Mesothelial cell of epicardium (in vitro differentiated cells): ENCODE measurements at places on chromosomes 7 and 10.

GRCh38 chr10:3811291-3811870 lies 26.4 kb upstream of the KLF6 start:
- DNase-seq, result no peak

DNA sequence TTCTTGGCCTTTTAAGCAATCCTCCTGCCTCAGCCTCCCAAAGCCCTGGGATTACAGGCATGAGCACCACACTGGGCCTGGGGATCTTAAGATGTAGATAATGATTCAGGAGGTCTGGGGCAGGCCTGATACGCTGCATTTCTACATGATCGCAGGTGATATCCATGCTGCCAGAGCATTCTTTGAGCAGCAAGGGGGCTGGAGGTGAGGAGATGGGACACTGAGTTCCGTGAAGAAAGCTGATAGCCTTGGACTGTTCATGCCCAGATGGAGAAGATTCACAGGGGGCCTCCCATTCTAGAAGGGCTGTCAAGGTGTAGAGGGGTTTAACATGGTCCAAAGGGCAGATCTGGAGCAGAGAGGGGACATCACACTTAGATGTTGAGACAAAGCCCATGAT lies 480.3 kb downstream of the RPS24 start:
- no peak for DNase-seq

DNA sequence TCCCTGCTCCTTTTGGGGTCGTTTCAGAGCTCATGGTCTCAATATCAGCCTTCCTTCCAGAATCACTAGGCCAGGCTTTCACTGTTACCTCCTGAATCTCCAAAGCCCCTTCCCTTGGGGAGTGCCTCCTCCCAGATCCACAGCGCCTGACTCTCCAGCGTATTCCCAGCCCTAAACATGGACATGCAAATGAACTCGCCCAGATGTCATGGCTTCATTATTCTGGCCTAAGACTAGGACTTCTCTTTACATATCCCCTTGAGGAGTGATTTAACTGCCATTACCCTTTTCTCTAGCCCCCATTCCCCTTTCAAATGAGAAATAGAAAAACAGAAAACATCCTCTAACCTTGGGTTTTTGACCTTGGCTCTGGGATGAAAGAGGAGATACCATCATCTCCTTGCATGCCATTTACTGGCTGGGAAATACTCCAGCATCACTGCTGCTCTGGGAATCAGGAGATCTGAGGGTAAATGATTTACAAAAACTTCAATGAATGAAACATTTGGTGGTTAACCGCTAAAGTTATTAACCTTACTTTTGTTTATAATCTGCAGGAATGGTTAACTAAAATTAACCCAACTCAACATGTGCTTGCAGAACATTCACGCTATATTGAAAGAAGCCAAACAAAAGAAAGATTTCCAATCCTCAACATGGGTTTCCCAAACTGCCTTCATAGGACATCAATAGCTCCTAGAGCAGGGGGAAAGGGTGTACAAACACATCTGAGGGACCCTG lies 37.0 kb downstream of the FAM171A1 start:
- DNase-seq, result no peak

DNA sequence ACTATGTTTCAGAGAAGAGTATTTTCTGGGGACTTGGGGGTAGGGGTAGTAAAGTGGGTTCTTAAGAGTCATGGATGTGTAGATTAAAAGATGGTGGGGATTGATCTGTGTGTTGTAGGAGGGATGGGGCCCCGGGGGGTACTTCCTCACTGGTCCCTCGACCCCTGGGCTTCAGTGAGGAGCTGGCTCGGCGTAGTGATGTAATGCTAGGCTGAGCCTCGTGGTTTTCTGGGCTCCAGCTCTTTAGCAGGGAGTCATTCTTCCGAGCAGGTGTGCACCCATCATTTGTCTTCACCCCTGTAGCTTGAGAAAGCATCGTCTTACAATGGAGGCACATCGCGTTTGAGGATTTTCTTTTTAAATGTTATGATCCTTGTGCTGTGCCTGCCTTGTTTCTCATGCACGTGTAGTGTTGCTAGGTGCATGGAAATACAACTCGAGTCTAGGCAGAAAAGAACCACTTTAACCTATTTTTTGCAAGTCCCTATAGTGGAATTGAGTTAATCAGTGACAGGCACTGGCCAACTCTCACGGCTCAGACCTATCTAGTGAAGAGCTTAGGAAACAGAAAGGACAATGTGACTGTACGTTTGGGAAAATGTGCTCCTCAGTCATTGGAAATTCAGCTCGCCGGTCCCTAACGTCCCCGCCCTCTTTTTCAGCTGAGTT lies 106.1 kb upstream of the BTBD16 start:
- no peak for DNase-seq

GRCh38 chr7:15485431-15485830 lies 76.4 kb downstream of the AGMO start:
- DNase-seq, result no peak

DNA sequence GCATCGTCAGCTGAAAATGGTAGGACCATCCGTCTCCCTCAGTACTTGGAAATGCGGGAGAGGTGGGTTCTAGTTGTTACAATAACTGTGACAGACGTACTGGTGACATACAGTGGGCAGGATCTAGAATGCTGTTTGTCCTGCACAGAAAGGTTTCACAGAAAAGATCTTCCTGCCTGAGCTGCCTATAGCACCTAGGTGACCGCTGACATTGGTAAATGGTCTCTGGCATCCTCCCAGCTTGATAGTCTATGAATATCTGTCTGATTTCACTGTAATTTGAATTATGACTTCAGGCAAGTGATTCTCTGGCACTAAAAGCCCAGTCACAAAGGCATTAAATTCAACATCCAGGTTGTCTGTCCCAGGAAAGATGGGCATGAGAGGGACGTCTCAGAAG lies 38.2 kb upstream of the CCDC3 start:
- no peak for DNase-seq

GRCh38 chr7:132655131-132655727 lies 79.0 kb upstream of the PLXNA4 start:
- DNase-seq, result no peak

DNA sequence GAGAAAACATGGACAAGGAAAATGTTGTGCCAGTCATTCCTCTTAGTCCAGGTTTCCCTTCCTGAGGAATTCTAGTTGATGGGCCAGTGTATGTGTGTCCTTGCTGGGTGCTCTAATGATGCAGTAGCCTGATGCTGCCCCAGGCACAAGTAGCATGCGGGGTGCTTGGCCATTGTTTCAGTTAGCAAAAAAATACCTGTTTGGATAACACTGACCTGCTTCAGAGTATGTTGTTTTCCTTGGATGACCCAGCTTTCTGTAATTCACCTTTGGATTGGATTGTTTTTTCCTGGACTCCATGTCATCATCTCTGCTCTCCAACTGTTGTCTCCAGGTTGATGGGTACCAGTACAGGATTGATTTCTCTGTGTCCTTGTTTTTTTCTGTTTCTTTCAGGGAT lies 169.2 kb downstream of the SND1 start:
- no peak for DNase-seq

DNA sequence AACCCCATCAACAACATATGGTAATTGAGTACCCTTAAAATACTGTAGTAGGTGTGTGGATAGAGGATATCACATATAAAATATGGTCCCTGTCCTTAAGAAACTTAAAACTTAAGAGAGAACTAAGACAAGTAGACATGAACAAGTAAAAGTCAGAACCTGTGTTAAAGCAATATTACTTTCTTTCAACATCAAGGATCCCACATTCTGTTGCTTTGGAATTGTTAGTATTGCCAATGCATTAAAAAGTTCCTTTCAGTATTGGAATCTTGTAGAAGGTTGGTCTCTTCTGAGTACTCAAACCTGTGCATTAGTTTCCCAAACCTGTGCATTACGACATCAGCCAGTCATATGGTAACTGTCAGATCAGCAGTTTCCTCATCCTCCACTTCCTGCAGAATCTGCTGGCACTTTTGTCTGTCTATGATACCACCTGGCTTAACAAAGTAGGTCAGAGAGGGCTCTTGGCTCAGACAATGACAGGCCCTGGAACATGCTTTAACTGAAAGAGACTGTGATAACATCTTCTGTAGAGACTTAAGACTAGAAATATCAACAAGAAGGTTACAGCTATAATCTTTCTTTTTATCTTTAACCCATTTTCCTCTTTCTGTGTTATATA lies 56.5 kb downstream of the CCDC71L start:
- DNase-seq, result no peak
